ENCODE measurements at places on chromosomes 11 and 22. TPM values are rescaled to one million over a fixed set of nuclear protein-coding genes. Genes with fewer than 3 reads are reported as not detected.

FGF4 gene
- not detected for total RNA-seq

BTBD18 gene
- total RNA-seq, result not detected

OR10G8 gene
- not detected for total RNA-seq

ART1 gene
- not detected for total RNA-seq

PGA5 gene
- not detected for total RNA-seq

YPEL4 gene
- 0.27 TPM for total RNA-seq

VWCE gene
- total RNA-seq, result 0.48 TPM

DGAT2 gene
- 1.5 TPM for total RNA-seq
